ENCODE measurements at places on chromosomes 1 and 21. TPM values are rescaled to one million over a fixed set of nuclear protein-coding genes. Genes with fewer than 3 reads are reported as not detected.

GRCh38 chr1:204619721-204620120, 65.8 kb downstream of the LRRN2 start:
- H3K27ac ChIP-seq = no peak overlapping the region
- no peak overlapping the region for H3K4me3 ChIP-seq
- H3K4me1 ChIP-seq = no peaks in the 10 kb centered on the region
- DNase-seq = no peak
- no peaks in the 10 kb centered on the region for H3K27me3 ChIP-seq

DNA sequence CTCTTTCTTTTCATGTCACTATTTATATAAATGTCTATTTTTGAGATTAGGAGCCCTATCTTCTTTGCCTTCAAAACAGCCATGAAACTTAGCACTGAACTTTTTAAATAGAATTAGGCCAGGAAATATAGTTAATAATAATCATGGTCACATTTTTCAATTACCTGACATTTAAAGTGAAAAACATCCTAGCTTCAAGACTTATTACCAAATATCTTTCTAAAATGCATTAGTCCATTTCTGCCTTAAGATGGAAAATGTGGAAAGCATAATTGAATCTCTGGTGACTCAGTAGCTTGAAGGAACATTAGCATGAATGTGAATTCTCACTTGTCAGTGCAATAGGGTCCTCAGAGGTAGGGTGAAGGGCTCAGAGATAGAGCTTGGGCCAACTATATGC, 18.7 kb upstream of the RGS4 start:
- H3K4me1 ChIP-seq = no peaks in the 10 kb centered on the region
- H3K27ac ChIP-seq = no peak overlapping the region
- H3K4me3 ChIP-seq = no peak overlapping the region
- H3K36me3 ChIP-seq = no peaks in the 10 kb centered on the region
- no peak for DNase-seq

GRCh38 chr1:150965605-150966004, 9.0 kb downstream of the CERS2 start:
- H3K36me3 ChIP-seq = peaks cover 80% of the 10 kb centered on the region
- H3K4me1 ChIP-seq = peaks cover under 1% of the 10 kb centered on the region
- no peaks in the 10 kb centered on the region for H3K27me3 ChIP-seq
- no peak for DNase-seq

DNA sequence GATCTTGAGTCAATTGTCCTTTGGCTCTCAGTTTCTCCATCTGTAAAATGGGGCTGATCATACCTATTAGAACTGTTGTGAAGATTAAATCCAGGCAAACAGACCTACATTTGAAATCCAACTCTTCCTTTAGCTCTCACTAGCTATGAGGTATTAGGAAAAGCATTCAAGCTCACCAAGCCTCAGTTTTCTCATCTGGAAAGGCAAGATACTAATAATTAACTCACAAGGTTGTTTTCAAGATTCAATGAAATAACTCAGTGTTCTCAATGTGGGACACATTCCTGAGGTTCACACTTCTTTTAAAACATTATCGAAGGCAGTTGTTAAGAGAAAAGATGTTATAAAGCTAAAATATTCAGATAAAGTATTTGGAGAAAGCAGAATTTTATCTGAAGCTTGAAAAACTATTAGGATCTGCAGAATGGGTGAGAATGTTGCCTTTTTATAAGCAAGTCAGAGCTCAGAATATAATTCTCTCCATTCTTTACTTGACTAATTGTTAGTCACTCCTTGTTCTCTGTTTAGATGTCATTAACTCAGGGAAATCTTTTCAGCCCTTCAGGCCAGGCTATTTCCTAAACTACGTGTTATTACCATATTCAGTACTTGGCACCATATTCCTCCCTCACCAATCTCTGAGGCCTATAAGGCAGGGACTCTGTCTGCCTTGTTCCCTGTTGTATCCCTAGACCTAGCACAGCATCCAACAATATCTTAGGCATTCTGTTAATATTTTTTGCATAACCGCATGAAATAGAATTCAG, 72.0 kb upstream of the VAV3 start:
- H3K27me3 ChIP-seq = no peaks in the 10 kb centered on the region
- H3K27ac ChIP-seq = no peak overlapping the region
- no peaks in the 10 kb centered on the region for H3K4me1 ChIP-seq
- H3K36me3 ChIP-seq = no peaks in the 10 kb centered on the region
- DNase-seq = no peak

DNA sequence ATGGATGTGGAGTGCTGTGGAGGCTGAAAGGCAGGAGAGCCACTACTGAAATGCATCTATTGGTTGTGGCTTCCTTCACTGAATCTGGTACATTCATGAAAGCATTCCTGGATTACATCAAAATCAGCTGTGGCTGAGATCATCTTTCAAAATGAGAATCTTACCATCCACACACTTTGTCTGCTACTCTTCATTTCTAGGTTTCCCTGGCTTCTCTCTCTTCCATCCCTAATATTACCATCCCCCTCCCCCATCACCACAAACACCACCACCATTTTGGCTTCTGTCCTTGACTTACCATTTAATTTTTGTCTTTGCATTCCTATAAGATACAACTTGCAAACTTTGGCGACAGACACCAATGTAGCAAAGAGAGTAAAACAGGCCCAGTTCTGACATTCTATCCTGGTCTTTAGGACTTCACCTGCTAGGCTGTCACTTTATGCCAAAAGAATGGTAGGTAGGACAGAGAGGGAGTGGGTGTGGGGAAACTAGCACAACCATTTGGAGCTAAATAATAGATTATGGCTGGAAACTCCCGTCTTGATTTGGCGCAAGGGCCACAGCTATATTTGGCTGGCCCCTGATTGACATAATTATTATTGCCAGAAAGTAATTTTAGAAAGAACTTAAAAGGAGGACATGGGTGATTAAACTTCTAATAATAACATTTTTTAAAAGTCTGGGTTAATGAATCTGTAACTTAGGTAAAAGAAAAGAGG, 15.1 kb upstream of the DUSP10 start:
- no peak overlapping the region for H3K4me3 ChIP-seq
- H3K4me1 ChIP-seq = no peaks in the 10 kb centered on the region
- H3K36me3 ChIP-seq = no peaks in the 10 kb centered on the region
- DNase-seq = no peak
- H3K27me3 ChIP-seq = no peaks in the 10 kb centered on the region

DNA sequence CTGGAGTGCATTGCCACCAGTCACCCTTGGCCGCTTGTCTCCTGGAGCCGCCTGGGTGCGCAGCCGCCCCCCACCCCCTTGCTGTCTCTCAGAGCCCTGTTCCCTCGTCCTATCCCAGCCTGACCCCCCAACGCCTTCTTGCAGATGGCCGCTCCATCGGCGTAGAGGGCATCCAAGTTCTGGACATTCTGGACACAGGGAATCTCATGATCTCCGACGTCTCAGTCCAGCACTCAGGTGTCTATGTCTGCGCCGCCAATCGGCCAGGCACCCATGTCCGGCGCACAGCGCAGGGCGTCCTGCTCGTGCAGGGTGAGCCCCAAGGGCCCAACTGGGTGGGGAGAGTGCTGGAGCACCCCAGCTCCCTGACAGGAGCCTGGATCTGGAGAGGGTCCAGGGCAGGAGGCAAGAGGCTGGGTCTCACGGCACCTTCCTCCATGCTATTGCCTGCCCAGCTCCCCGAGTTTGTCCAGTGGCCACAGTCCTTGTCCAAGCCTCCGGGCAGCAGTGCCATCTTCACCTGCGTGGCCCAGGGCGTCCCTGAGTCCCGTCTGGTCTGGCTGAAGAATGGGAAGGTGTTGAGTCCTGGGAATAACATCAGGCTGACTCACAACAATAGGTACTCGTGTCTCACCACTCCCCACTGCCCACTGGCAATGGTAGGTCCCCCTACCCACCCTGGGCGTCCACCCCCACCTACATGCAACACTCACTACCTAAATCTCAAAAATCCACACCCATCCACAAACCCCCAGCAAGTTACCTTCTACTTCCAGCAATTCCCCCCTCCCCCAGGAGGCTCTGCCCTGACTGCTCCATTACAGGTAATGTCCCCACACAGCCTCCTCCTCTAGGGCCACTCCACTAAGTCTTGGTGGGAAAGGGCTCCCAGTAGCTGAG, 24.6 kb downstream of the SLC27A3 start:
- no peak overlapping the region for H3K27ac ChIP-seq
- no peak for DNase-seq
- no peaks in the 10 kb centered on the region for H3K4me1 ChIP-seq
- H3K27me3 ChIP-seq = no peaks in the 10 kb centered on the region

DNA sequence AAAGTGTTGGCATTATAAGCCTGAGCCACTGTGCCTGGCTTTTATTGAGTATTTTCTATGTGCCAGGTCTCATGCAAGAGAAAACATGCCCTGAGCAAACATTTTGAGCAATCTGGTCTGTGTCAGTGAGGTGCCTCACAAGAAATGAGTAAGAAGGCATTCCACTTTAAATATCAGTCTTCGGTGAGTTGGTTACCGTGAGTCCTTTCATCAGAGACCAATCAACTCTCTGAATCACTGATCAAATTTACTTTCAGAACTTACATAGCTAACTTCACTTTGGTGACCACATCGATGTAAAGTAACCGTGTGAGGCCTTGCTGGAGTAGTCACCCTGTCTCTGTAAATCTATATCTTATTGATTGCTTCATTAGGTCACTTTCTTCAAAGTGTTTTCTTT, 14.3 kb upstream of the DDX59 start:
- H3K4me1 ChIP-seq = no peaks in the 10 kb centered on the region
- no peak for DNase-seq
- no peak overlapping the region for H3K4me3 ChIP-seq
- no peak overlapping the region for H3K27ac ChIP-seq

GRCh38 chr1:186869526-186870228, 40.9 kb downstream of the PLA2G4A start:
- no peaks in the 10 kb centered on the region for H3K27me3 ChIP-seq
- no peaks in the 10 kb centered on the region for H3K36me3 ChIP-seq
- DNase-seq = no peak
- no peaks in the 10 kb centered on the region for H3K4me1 ChIP-seq

- no peaks in the 10 kb centered on the region for H3K4me1 ChIP-seq
- peak; percentile 31 for DNase-seq
- H3K27me3 ChIP-seq = no peaks in the 10 kb centered on the region
- no peaks in the 10 kb centered on the region for H3K36me3 ChIP-seq
Observed at GRCh38 chr1:27507960-27508665, 18.1 kb upstream of the WASF2 start.

DNA sequence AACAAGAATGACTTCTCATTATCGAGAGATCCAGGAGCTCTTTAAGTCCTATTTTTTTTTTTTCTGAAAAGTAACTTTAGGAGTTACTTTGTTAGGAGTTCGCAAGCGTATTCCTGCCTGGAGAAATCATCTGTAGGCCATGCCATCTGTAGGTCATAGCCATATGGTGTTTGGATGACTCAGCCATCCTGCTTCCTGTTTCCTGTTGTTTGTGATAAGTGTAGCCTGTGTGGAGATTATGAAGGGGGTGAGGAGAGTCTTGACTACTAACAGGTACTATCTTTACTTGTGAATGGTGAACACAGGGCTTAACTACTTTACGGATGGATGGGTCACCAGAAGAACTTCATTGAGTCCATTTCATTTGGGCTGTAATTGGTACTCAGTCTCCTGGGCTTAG, 327.2 kb downstream of the PTPRU start:
- no peaks in the 10 kb centered on the region for H3K36me3 ChIP-seq
- H3K4me3 ChIP-seq = no peak overlapping the region
- H3K27ac ChIP-seq = no peak overlapping the region
- no peak for DNase-seq
- no peaks in the 10 kb centered on the region for H3K4me1 ChIP-seq

DNA sequence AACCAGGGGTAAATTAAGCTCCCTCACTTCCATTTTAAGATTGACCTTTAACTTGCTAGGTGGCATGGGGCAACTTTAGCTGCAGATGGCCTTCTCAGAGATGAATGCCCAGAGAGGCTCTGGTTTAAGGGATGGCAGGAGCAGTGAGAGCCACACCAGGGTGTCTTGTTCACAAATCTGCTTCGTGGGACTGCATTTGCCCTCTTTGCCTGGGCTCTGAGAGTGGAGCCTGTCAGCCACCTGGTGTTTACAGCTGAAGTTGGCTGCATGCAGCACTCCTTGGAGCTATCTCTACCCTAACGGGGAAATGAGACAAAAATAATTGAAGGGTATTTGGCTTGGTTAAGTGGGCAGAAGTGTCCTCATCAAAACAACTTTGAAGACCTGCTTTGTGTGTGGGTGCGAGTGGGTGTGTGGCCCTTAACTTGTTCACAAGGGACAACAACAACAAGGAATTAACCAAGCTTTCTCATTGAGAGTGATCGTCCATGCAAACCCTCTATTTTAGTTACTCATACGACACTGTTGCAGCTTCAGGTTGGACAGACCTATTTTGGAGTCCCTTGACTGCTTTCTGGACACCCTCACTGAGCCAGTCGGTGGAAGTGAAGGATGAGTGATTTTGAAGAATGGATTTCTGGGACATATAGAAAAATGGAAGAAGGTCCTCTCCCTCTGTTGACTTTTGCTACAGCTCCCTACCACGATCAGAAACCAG, 29.8 kb downstream of the PGM1 start:
- H3K4me3 ChIP-seq = no peak overlapping the region
- no peak overlapping the region for H3K27ac ChIP-seq
- no peak for DNase-seq
- H3K27me3 ChIP-seq = no peaks in the 10 kb centered on the region
- H3K36me3 ChIP-seq = no peaks in the 10 kb centered on the region

- DNase-seq = no peak
- H3K27me3 ChIP-seq = no peaks in the 10 kb centered on the region
- H3K27ac ChIP-seq = no peak overlapping the region
- H3K36me3 ChIP-seq = peaks cover 50% of the 10 kb centered on the region
- no peak overlapping the region for H3K4me3 ChIP-seq
Observed at GRCh38 chr1:36034692-36035091, 49.2 kb upstream of the TEKT2 start.

DNA sequence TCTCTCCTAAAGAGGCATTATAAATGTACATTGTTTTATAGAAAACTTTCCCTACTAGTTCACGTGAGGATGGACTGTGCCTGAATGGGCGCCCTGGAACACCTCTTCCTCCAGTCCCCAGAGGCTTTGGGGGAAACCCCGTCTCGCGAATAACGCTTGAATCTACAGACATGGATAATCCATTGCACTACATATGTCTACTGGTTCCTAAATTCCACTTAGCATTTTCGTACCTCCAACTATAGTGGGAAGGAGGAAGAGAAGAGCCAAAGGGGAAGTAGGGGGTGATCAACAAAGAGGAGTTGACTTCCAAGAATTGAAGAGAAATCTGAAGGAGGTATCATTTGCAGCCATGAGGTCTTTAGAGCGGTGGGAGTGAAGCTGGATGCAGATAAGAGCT, 11.1 kb downstream of the BARHL2 start:
- H3K27me3 ChIP-seq = peaks cover 61% of the 10 kb centered on the region

- H3K36me3 ChIP-seq = no peaks in the 10 kb centered on the region
- H3K27ac ChIP-seq = no peak overlapping the region
- no peaks in the 10 kb centered on the region for H3K4me1 ChIP-seq
- no peaks in the 10 kb centered on the region for H3K27me3 ChIP-seq
- no peak for DNase-seq
Observed at GRCh38 chr1:74933500-74933899, 200.5 kb downstream of the TYW3 start.

Gene CFAP126
- not detected for polyA plus RNA-seq

Gene ODF2L
- polyA plus RNA-seq = 47.6 TPM

Gene TNFRSF18
- 29.3 TPM for polyA plus RNA-seq

Gene FAM78B
- polyA plus RNA-seq = not detected

Gene PRRX1
- not detected for polyA plus RNA-seq

Gene OR2AJ1
- polyA plus RNA-seq = not detected

Gene TBX15
- polyA plus RNA-seq = not detected

Gene ENSA
- polyA plus RNA-seq = 52.3 TPM

Gene ALX3
- not detected for polyA plus RNA-seq

Gene LRRC3
- polyA plus RNA-seq = 0.39 TPM

Gene NVL
- polyA plus RNA-seq = 15.9 TPM
